Tibial nerve (tissue), 4 donors: ENCODE measurements at places on chromosomes 13 and 19.
A peak's percentile ranks its signal among the peaks of the same experiment; 100 is the strongest.

DNA sequence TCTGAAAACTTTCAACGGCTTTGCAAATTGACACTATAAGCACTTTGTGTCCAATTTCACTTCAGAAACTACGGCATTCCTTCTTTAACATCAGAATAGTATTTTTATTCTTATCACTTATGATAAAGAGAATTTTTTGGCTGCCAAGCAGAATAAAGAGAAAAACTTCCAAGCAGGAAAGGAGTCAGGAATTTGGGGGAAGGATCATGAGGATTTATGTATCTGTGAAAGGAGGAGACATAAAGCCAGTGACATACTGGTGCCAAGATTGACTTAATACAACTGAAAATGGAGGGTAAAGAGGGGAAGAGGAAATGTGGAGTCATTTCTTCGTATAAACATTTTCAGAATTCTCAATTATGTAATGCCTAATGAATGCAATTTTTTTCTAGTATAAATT, 94.7 kb downstream of the RBM26 start:
- no peak for DNase-seq

DNA sequence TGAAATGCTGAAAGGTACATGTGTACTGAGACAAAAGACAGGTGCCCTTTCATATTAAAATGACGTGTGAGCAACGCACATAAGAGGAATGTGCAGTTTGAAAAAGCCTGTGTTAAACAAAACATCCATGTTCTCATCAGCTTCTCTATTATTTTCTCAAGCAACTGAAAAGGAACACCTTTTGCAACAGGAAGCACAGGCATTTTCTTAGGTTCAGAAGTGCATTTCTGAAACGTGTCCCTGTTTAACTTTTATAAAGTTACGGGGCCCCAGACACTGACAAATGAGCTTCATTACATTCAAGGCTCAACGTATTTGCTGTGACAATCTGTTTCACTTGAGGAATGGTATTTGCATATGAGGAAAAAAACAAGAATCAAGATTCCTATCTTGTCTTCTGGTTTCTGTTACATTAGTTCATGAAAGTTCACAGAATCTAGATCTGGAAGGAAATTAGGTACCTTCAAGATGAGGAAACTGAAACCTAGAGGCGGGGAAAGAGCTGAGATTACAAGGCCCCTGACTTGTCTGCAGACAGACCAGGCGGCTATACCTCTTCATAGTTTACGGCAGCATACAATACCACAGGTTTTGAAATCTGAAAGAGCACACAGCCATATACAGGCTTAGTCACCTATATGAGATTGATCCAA, 431.7 kb downstream of the KLF12 start:
- no peak for DNase-seq

GRCh38 chr13:98100481-98100880, 42.4 kb upstream of the FARP1 start:
- DNase-seq, result no peak

- peak; percentile 52 for DNase-seq
Observed at GRCh38 chr19:2015608-2015950, at the start of gene BTBD2. BTBD2 (minus strand) TSS chr19:2015714; CDS start chr19:2015703, 11 bp downstream.

GRCh38 chr19:34109596-34109995, 62.7 kb upstream of the LSM14A start:
- no peak for DNase-seq

DNA sequence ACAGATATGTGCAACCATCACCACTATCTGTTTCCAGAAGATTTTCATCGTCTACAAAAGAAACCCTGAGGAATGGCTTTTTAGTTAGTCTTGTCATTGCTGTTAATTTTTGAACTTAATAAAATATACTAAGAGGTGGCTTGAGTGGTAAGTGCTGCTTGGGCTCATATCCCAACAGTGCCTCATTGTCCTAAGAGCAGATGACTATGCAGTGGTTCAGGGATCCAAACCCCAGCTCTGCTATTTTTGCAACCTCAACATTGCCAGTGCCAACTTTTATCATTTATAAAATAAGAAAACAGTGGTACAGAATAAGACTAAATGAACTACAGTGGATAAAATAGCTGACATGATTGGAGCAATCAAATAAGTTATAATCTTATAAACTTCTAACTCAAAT, 123.2 kb upstream of the SLC7A1 start:
- no peak for DNase-seq

DNA sequence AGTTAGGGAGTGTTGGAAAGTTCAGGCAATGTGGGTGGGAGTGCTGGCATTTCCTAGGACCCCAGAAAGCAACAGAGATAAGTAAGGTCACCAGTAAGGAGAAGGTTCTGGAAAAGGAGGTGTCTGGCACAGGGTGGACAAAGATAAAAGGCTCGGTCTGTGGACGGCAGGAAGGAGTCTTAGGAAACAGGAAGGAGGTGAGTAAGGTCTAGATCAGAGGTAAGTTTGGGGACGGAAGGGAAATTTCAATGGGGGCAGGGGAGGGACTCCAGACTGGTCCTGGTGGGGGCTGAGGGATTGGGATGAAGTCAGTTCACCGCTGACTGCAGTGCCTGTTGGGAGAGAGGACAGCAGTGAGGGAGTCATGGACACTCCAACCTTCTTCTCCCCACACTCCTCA, 7.8 kb upstream of the OPA3 start:
- DNase-seq, result no peak

DNA sequence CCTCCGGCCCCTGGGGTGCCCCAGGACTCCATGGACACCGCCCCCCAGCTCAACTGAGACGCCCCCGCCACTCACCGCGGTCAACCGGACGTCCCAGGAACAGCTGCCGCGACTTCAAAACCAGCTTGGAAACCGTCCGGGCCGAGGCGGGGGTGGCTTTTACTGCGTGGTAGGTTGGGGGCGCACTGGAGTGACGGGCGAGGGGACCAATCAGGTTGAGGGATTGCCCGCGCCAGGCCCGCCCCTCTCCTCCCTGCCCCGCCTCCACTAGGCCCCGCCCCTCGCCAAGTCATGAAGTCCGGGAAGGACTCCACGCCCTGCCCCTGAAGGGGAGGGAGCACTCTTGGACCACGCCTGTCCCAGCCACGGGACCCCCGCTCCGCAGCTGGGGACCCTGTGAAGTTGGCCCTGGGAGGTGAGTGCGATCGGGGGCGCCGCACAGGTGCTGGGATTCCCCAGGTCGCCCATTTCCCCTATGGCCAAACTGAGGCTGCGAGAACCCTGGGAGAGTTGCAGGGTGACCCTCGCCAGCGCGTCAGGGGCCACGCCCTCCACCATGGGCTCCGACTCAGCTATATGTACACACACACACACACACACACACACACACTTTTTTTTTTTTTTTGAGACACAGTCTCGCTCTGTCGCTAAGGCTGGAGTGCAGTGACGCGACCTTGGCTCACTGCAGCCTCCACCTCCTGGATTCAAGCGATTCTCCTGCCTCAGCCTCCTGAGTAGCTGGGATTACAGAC, at the start of gene PLIN3:
Gene PLIN3, minus strand, starts transcription at position 134 of the 752 bp plus-strand sequence. CDS start 6,273 bp downstream, outside the sequence.
- peak; percentile 97 for DNase-seq

DNA sequence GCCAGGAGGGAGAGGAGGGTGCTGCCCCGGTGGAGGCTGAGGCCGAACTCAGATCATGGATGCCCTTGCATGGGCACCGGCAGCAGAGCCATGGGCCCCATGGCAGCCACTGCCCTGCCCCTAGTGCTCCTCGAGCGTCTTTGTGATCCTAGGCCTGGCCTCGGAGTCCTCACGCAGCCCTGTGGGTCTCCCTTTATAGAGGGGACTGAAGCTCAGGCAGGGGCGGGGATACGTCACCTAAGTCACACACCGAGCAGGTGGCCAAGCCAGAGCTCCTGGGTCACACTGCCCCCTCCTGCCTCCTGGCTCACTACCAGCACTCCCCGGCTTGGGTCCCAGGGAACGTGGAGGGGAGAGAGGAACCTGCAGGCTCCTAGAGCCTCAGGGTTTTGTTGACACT, 28.7 kb downstream of the DHX34 start:
- no peak for DNase-seq

GRCh38 chr19:29712744-29713516, 2.1 kb downstream of the C19orf12 start:
- no peak for DNase-seq

DNA sequence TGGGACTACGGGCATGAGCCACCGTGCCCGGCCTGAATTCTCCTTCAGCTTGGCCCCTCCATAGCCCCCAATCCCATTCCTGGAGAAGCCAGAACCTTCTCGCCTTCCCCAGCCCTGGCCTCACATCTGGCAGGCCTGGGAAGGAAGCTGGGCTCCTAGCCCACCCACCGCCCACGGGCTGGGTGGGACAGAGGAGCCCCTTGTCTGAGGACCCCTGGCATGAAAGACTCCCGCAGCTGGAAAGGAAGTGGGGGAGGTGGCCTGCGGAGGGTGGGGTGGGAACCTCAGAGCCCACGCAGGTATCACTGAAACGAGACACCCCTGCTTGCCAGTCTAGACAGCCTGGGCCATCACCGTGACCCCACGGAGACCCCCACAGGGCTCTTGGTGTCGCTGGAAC, 7.7 kb upstream of the NANOS3 start:
- no peak for DNase-seq

DNA sequence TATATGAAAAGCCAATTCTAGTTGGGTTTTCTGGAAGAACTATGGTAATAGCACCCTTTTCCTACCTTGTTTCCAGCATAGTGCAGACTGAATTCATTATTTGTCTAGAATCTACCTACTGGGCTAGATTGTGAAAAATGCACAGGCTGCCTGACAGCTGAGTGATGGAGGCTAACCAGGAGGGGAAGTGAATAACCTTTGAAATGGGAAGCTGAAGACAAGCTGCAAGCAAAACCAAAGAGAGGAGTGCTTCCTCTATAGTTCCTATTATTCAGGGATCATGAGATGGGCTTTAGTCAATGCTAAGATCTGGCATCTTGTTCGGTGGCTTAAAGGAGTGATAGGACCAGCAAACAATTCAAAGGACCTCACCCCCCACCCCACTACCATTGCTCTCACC, 26.9 kb downstream of the MZT1 start:
- no peak for DNase-seq

- DNase-seq, result no peak
Observed at GRCh38 chr13:87100431-87100830, 570.7 kb upstream of the SLITRK5 start.

- DNase-seq, result no peak
Observed at GRCh38 chr19:40366697-40367561, 18.4 kb downstream of the PLD3 start.

DNA sequence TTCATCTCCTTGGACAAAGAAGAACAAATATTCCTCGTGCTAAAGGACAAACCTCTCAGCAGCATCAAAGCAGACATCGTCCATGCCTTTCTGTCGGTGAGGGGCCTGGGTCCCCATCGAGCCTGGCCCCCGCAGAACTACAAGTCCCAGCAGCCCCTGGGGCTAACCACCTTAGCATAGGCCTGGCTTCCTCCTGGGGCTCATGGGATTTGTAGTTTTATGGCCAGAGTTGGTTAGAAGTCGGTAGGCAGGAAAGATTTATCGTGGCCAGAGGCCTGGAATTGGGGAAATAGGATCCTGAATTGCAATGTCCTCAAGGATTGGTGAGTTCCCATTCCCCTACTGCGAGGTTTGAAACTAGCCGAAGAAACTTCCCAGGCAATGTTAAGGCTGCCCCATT, 19.6 kb downstream of the TMEM150B start:
- peak; percentile 37 for DNase-seq

DNA sequence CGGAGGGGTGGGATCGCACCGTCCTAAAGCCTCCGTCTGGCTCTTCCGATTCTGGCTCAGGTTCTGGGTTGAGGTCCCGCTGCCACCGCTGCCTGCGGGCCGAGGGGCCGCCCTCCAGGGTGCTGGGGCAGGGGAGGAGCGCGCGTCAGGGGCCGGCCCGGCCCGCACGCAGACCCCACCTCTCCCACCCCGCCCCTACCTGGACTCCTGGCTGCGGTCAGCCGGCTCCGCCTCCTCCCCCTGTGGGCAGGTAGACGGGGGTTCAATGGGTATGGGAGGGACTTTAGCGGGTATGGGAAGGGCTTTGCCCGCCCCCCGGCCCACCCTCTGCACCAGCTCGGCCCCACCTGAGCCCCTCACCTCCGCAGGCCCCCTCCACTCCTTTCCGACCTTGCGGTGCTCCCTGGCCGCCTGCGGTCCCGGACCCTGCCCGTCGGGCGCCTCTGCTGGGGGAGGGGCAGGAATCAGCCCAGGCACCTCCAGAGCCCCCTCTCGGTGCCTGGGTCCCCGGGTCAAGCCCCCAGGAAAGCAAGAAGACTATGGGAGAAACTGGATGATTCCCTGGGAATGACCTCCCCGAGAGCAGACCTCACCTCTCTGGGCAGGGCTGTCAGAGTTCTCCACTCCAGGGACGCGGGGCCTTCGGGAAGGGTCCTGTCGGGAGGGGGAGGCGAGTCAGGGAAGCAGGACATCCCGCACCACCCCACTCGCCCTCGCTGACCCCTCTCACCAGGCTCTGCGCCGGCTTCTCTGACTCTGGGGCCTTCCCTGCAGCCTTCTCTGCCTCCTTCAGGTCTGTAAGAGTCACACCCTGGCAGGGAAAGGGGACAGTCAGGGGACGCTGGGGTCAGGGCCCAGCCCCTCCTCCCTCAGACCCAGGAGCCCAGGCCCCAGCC, 17.0 kb downstream of the EPS8L1 start:
- no peak for DNase-seq

DNA sequence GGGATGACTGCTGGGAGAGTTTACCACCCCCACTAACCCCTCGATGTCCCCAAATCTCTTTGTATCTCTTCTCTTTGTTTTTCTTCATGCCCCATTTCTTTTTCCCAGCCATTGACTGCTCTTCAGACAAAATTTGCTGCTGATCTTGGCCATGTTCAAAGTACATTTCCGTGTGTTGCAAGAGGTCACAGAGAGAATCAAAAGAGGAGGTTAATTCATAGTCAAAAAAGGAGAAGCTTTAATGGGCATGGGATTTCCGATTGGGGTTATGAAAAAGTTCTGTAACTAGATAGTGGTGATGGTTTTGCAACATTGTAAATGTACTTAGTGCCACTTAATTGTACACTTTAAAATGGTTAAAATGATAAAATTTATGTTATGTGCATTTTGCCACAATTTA, 121.1 kb downstream of the FLT1 start:
- DNase-seq, result no peak

- no peak for DNase-seq
Observed at GRCh38 chr19:40960062-40960685, 30.9 kb upstream of the CYP2B6 start.

- no peak for DNase-seq
Observed at GRCh38 chr13:28735481-28736029, 16.8 kb upstream of the SLC46A3 start.

- no peak for DNase-seq
Observed at GRCh38 chr19:2887391-2887914, 13.3 kb upstream of the ZNF57 start.
